ENCODE measurements at places on chromosomes 5 and 9.

DNA sequence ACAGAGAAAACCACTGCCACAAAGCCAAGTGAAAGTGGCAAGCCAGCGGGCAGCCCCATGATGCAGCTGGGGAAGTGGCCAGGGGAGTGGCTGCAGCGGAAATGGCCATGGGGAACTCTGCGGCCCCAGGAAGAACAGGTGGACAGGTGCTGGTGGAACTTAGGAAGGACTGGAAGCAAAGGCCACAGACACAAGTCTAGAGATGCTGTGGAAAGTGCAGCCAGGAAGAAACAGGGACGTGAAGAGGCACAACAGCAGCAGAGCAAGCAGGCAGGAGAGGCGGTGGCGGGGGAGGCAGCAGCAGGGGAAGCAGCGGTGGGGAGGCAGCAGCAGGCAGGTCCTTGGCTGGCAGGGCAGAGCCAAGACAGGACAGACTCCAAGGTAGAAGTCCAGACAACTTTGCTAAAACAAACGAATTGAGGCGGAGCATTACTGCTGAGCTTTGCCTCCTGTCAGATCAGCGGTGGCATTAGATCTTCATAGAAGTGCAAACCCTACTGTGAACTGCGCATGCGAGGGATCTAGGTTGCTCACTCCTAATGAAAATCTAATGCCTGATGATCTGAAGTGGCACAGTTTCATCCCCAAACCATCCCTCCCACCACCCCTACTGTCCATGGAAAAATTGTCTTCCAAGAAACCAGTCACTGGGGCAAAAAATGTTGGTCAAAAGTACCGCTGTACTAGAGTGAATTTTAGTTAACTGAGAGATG, 11.8 kb downstream of the SURF6 start:
- DNase-seq, result no peak

DNA sequence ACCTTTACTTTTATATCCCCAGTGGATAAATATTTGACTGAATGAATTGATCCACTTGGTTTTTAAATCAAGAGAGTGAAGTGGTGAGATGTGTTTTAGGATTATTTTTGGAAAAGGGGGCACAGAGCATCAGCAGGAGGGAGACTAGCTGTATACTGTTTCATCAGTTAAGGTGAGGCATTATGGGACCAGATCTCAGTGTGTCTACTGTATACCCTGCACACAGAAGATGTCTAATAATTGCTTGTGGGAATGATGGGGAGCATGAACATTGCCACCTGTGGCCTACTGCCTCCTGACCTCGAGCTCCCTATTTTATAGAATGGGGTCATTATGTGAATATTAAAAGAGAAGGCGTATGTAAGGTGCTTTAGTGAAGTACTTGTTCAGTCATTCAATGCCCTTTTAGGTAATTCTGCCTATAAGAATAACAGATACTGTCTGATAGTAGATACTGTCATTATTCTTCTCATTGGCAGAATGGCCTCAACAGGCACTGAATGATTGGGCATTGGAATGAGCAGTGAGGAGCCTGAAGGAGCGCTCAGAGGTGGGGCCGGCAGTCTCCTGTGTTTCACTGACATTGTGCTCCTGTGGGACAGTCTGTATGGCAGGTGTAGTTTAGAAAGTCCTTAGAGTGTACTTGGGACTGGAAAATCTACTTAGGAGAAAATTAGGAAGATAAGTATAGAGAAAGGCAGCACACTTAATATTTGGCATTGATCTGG, 47.4 kb upstream of the FAM120AOS start:
- DNase-seq, result no peak

DNA sequence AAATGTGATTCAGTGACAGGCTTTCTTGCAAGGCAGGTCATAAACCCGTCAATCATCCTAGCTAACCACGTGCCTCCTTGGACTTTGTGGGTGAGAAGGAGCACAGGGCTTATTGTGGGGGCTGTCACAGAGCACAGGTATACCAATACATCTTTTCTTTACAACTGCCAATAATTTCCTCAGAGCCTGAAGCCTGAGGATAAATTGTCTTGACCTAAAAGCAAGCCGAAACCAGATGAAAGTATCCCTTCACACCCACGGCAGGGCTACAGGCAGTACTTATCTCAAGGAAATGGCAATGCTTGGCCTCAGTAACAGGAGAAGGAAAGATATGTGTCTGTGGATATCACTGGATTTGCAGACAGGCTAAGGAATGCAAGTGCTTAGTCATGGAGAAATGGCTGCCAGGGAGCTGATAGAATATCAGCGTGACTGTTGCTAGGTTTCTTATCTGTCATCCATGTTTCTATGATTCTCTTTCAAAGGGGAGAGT, 90.3 kb upstream of the ZNF366 start:
- peak; percentile 60 for DNase-seq

DNA sequence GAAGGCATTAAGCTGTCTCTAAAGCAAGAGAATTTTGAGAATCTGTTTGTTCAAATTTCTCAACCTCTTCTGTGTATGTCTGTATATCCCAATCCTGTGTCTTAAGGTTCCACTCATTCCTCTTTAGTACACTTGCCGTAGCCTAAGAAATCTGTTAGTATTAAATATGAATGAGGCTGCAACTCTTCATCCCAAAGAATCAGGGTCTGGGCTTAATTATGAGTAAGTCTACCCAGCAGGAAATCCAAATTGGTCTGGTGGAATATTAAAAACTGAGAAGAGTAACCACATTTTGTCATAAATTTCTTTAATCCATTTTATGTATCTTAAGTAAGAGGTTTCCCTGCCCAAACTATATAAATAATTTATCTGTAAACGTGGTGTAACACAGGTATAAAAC, 1171.2 kb downstream of the CDH12 start:
- no peak for DNase-seq

- no peak for DNase-seq
These were observed 60.6 kb downstream of the DRD1 start for GRCh38 chr5:175383350-175383749.

DNA sequence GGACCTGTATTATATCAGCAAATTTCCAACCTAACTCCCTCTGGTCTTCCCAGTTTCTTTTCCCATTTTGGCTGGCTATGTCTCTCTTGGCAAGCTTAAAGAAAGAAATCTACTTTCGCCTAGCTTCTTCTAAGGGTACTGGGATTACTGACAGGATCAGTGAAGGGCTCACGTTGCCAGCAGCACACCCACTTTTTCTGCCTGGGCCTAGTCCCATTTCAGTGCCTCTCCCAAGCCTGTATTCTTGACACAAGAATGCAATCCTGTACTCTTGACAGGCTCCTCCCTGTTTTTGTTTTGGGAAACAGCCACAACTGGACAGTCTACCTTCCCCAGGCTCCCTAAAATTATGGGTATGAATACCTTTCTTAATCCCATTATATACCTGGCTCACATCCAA, 170.5 kb downstream of the EPB41L4A start:
- no peak for DNase-seq

- no peak for DNase-seq
These were observed 5.4 kb upstream of the GBGT1 start for GRCh38 chr9:133169102-133169501.

DNA sequence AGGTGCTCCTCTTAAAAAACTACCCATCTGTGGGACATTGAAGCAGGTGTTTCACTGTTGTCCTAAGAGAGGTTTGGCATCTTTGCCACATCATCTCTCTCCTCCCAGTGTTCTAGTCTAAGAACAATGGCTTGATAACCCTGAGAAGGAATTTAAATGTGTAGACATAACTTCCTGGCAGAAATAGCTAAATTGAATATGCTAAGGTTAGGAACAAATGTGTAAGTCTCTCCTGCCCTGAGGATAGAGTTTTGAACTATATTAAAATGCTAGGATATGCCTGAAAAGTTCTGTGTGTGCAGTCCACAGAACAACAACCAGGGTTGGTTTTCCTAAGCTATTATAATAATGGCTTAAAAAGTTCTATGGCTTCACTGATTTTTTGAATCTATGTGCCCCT, 106.6 kb downstream of the LRRC70 start:
- DNase-seq, result no peak

DNA sequence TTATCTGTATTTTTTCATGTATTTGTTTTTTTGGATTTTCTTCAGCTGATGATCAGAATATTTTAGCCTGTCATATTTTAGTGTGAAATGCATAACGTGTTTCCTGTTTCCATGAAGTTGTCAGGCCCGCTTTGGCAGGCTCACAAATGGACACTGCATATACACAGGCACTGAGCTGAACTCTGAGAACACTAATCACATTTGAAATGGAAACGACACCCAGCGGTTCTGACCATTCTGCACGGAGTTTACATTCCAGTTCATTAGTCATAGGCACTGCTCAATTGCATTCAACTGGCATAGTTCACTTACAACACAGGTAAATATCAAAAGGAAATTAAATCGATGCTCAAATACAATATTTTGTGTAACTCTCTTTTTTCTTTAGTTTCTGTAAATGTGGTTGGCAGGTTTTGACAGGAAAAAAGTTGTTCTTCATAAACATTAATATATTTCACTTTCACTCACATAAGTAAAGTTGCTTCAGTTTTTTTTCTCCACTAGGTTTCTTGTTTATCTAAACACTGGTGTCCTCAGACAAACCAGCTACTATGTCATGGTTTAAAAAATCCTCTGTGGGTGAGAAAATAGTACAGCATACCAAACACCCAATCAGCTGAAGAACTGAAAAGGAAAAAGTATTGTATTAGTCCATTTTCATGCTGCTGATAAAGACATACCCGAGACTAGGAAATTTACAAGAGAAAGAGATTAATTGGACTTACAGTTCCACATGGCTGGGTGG, 559.0 kb upstream of the DAP start:
- peak; percentile 34 for DNase-seq

DNA sequence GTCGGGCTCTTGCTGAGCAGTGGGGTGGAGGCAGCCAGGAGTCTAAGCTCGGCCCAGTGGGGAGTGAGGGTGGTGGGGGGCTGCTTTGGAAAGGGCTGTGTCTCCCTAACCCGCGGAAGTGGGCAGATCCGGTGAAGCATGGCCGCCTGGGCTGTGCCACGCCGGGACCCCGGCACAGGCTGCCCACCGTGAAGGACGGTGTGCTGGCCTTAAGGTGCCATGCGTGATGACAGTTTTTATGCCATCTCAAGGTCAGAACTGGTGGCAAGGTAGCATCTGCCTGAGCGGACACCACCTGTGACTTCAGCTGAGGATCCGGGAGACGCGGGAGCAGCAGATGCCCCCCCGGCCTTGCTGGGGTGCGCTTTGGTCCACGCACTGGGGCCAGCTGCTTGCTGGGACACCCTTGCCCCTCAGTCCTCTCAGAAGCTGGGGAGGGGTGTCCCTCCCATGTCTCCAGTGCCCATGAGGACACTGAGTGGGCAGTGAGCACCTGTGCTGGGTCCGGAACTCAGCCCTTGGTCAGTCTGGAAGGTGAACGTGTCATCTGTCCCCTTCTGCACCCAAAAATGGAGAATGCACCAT, 53.9 kb downstream of the AHRR start:
- DNase-seq, result no peak

- no peak for DNase-seq
These were observed 12.0 kb downstream of the UGT3A2 start for GRCh38 chr5:36054647-36055046.

All from RWPE1 (cell line).